ENCODE measurements at places on chromosomes 13 and 19.

DNA sequence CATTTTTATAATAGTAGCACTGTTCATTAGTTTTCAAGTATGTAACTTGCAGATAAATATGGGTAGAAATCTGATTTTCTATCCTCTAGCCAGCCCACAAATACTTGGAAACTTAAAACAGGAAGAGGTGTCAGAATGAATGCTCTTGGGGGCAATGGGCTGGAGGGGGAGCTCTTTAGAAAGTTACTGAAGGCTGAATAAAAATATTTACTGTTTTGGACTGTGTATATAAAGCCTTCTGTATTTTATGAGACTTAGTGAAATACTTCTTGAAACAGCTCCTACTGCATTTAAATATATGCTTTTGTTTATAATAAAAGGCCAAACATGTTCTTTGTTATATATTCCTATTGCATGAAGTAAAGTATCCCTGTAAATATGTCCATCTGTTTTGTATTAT, 138.8 kb downstream of the RGCC start:
- no peak for DNase-seq

DNA sequence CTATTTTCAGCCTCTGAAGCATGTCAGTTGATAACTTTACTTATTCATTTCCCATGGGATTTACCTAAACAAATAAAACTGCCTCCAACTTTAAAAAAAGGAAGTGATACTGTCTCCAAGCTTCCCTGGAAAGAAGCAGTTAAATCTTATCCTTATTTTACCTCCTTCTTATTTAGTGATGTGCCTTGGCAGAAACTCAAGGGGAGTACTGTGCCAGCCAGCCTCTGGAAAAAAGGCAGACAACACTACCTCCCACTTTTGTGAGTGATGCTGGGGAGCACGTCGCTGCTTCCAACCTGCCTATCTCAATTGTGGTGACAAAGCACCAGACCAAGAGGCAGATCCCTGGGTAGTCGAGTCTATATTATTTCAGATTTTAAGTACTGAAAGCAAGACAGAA, 765.6 kb downstream of the DIAPH3 start:
- no peak for DNase-seq

DNA sequence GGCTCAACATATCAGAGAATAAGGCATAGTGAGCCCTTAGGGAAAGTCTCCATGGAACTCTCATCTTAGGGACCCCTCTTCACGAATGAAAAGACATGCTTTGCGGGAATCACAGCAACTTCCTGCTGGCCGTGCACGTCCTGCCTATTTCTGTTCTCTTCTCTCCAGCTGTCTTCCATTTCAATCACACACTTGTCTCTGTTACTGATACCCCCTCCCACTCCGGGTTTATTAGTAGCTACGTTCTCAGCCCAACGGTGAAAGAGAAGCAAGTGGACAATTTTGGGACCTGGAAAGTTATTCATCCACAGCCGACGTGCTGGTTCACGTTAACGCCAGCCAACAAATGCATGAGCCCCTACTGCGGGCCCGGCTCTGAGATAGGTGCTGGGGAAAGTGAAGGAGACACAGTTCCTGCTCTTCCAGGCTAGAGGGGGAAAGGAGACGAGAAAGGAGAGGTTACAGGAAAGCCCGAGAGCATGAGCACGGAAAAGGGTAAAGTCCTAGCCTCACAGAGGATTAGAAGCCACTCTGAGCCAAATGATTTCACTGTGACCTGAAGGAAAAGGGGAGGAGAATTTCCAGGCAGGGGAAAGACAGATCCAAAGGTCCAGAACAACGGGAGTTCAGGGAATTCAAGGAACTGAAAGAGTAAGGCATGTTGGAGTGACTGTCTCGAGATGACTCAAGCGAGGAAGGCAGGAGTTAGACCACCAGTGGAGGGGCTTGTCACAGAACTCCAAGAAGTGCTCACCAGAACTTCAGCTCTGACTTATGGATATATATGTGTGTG, 81.8 kb upstream of the CLDN10 start:
- no peak for DNase-seq

GRCh38 chr13:95367309-95367843, 66.1 kb upstream of the ABCC4 start:
- no peak for DNase-seq

DNA sequence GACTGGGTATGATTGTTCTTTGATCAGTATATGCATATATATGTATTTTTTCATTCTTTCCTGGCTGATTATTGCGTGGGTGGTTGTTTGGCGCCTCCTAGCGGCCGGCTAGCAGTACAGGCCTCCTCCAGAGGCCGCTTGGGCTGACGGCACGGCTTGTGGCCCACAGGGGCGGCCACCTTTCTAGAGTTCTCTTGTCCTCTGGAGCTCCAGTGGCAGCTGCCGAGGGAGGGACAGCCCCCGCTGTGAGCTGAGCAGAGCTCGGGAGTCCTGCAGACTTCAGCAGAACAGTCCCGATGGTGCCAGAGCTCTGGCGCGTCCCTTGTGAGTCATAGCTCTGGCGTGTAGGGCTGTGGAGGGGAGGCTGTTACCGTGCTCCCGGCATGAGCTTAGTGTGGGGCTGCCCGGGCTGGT, 22.5 kb upstream of the ZNF429 start:
- DNase-seq, result peak; percentile 35

DNA sequence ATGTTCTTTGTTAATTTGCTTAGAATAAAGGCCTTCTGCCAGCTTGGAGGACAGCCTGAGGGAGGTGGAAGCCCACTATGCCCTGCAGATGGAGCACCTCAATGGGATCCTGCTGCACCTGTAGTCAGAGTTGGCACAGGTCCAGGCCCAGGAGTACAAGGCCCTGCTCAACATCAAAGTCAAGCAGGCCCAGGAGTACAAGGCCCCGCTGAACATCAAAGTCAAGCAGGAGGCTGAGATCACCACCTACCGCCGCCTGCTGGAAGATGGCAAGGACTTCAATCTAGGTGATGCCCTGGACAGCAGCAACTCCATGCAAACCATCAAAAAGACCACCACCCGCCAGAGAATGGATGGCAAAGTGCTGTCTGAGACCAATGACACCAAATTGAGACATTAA, 41.7 kb downstream of the ZNF85 start:
- DNase-seq, result no peak

DNA sequence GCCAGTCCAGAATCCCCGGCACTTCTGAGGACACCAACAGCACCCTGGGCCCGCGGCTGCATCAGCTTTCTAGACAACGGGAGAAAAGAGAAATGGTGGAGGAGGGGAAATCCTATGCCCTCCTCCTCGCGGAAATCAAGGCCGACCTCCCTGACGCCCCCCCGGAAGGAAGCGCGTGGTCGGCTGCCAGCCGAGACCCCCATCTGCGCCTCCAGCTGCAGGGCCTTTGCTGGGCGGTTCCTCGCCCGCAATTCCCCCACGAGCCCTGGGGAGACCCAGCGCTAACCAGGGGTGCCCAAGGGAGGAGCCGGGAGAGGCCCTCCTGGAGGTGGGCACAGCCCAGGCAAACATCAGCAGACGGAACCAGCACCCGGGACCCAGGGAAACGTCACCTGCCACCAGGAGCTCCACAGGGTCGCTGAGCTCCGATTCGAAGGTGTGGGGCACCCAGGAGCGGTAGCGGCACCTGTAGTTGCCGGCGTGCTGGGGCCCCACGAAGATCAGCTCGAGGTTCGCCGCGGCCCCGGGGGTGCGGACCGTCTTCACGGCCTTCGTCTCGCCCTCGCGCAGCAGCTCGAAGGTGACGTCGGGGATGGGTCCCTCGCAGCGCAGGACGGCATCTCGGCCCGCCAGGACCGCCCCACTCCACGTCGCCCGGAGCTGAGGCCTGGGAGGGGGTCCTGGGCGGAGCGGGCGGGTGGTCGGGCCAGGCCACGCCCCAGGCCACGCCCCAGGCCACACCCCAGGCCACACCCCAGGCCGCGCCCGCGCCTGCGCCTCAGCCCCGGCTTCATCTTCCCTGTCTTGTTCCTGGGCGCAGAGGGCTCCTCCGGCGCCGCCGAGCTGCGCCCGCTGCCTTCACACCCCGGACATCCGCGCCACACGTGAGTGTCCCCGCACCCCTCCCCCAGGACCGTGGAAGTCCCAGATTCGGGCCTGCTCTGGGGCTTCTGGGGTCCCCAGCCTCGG, 6.0 kb downstream of the A1BG start:
- peak; percentile 69 for DNase-seq

DNA sequence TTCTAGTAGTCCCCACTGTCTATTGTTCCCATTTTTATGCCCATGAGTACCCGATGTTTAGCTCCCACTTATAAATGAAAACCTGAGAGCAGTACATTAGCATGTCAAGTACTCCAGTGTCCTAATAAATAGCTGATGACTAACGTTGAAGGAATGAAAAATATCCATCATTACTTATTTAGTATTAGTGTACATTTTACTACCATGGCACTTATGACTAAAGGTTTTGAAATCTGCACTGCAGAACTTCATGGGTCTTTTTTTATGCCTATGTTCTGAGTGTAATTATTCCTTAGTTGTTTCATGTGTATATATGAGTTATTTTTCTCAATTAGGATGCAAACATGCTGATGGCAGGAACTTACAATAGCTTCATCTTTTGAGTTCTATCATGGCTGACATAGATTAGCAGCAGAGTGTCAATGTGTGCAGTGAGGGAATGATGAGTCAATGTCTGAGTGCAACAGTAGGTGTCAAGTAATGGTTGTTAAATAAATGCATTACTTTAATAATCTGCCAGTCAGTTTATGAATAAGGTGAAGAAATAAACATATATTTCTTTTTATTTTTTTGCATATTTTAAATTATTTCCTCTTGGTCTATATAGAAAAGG, 188.4 kb downstream of the ITGBL1 start:
- DNase-seq, result no peak

DNA sequence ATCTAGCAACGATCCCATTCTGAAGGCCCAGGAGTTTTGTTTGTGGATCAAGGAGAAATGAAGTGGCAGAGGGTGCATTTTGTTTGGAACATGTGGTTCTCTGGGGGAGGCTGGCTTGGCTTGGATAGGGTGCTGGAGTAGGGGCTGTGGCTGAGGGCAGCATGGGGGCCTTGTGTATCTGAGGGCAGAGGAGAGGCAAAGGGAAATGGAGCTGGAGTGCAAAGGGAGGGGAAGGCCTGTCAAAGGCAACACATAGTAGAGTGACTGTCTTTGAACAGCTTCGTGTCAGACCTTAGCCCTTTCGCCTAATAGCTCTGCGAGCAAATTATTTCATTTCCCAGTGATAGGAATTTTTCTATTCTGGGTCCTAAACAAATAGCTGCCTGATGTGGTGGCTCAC, 187.2 kb downstream of the KCNRG start:
- DNase-seq, result no peak

DNA sequence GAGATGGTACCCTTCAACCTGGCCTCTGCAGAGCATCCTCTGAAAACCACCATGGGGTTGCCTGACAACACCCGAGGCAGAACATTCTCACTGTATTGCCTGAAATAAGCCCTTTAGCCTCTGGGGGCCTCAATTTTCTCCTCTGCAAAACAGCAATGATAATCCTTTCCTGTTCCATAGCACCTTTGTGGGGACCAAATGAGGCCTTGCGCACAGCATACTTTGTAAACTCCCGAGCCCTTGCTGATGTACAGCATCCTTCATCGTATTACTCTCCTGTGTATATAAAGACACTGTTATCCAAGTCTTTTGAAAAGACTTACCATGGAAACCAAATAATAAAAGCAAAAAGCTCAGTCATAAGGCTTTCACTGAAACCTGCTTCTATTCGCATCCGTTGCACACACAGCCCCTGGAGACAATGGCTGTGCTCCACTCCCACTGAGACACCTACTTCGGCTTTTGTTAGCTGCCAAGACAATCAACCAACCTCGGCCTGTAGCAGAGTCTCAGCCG, 276.0 kb downstream of the FOXO1 start:
- no peak for DNase-seq

DNA sequence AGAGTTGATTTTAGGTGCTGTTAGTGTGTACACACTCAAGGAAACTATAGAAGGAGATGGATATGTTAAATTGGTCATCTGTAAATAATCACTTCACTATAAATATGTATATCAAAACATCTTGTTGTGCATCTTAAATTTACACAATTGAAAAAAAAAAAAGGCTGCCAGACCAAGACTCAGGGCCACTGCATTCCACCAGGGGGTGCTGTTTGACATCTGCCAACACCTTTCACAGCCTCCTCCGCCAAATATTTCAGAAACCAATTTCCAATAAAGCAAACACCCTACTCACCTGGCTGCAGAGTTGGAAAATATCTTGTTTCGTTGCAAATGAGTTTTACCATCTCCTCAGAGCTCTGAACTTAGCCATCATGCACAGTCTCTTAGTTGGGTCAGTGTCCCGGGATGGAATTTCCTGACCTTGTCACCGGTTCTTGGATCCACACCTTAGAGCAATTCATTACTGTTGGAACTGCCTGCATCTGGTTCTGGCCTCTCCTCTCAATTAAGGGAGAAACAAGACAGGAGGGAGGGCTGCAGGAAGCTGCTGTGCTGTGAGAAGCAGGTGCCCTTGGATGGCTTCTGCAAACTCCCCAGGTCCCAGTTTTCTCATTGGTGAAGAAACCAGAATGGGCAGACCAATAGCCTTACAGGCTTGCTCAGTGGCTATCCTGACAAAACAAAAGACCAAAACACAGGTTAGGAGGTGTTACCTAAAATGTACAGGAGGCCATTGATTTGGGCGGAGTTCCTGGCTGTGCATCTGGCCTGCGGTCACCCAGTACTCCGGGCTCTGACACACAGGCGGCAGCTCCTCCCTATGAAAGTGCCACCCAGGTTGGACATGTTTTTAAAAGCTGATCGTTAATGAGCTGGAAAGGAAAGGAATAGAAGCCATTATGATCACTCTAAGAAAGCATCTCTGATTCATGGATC, 746.6 kb downstream of the UQCRFS1 start:
- DNase-seq, result no peak

DNA sequence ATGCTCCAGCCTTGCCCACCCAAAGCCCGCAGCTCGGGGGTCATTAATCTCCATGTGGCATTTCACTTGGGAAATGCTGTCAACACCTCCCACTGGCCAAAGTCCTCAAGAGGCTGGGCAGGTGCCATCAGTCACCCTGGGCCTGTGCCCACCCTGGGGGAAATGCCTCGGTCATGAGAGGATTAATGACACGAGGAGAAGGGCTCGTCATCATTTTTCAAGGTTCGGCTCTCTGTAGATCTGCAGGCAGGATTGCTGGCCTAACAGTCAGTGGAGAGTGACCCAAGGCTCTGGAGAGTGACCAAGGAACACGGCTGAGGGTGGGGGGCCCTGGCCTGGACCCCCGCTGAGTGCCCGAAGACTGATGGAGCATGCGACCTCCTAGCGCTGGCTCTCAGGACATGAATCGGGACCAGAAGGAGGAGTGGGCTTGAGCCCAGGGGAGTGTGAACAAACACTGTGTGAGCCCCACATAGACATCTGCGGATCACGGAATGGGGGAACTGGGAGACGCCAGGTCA, 15.2 kb upstream of the KCTD15 start:
- DNase-seq, result no peak

GRCh38 chr19:3225677-3226093, 1.2 kb downstream of the CELF5 start:
- no peak for DNase-seq

GRCh38 chr19:19539698-19540063, 1.6 kb downstream of the CILP2 start:
- DNase-seq, result no peak

GRCh38 chr13:76813891-76814290, 72.3 kb downstream of the KCTD12 start:
- peak; percentile 77 for DNase-seq

All from GDM1 (cell line).